Liver (tissue), 10 donors: ENCODE measurements at places on chromosomes 16 and 17.

DNA sequence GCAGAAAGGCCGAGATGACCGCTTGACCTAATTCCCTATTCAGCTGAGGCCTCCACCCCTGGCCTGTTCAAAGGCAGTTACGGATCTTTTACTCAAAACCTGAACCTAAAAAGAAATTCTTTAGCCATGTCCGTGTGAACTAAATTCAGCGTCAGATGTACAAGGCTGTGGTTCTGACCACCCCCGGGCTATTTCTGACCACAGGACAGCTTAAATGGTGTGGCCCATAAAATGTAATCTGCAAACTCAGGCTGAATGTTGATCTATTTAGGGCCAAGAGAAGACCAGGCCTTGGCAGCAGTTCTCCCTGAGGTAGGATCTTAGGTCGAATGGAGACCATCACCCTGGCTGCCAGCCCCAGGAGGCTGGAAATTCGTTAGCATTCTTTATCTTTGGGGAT, 485.5 kb downstream of the WWOX start:
- DNase-seq, result no peak

DNA sequence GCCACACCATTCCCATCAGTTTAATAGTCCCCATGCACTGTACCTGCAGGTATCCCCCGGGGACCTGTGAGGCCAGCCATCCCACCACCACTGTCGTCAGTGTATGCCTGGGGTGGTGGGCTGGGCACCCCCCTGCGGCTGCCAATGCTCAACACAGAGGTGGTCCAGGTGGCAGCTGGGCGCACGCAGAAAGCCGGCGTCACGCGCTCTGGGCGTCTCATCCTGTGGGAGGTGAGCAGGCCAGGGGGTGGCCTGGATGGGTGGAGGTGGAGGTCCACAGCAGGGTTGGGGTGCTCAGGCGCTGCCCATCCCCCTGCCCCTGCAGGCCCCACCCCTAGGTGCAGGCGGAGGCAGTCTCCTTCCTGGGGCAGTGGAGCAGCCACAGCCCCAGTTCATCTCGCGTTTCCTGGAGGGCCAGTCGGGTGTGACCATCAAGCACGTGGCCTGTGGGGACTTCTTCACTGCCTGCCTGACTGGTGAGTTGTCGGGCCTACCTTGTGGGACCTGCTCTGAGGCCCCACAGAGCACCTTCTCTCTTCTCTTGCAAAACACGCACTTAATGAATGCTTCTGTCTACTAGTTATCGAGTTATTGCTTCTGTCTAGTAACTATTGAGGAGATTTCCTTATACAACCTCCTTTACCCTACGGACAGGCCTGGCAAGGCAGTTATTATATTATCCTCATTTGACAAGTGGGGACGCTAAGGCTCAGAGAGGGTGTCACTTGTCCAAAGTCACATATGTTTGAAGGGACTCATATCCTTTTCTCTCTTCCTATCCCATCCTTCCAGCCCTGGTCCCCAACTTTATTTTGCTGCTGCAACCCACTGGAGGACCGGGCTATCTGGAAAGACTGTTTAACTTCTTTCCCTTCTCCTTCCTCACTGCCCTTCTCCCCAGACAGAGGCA, 5.8 kb upstream of the TRAF4 start:
- no peak for DNase-seq

DNA sequence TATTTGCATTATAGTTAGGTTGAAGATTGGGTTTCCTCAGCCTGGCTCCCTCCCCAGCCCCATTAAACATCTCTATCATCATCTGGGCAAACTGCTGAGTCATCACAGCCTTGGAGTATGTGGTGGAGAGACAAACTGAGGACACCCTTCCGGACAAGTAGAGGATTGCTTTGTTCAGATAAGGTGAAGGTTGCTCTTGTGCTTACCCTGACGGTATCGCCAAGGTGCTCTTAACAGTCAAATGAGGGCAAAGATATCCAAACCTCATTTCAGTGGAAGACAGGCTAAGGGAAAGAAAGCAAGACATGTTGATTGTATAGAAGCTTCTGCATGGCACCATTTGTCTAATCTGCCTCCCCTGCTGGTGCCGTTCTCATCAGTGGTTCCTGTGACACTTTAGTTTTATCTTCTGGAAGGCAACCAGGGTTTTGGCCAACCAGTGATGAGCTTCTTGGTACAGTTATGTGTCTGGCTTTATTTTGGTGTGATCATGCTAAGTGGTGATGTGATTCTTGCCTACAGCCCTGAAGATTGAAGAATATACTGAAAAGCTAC, 56.9 kb upstream of the LGALS9 start:
- DNase-seq, result peak; percentile 71

DNA sequence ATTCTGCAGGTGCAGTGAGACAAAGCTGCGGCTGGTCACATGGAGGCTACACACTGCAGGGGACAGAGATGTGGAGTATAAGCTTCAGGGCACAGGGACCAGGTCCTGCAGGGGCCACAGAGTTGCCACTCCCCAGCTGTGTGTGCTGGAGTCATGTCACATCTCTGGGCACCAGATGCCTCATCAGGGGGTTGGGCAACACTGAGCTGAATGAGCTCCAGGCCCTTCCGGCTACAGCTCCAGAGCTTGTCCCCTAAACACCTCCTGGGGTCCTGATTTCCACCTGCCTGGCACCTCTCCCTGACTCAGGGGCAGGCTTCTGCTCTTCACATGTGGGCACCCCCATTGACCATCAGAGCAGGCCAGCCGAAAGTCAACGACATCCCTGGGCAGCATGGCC, 32.5 kb downstream of the SPHK1 start:
- no peak for DNase-seq

DNA sequence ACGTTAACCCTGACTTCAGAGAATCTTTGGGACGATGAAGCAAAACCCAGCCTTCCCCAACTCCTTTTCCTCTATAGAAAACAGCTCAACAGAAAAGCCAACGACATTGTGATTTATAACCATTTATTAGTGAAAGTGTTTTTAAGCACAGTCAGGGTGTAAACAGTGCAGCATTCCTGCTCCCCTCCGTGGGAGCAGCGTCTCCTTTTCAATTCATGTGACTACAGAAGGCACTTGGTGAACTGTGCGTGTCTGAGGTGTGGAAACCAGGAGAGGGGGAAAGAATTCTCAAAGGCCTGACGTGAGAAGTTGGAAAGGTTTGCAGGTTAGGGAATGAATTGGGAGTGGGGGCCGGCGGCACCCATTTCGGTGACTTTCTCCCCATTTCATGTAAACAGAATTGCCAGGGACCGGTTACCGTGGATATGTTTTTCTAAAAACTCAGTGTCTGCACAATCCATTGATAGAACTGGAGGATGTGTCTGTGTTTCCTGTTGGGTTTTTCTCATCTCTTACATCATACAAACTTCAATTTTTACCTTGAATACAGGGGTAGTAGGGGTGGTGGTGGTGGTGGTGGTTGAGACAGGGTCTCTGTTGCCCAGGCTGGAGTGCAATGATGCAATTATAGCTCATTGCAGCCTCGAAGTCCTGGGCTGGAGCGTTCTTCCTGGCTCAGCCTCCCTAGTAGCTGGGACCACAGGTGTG, 53.1 kb downstream of the NDE1 start:
- DNase-seq, result no peak

- peak; percentile 81 for DNase-seq
These were observed 13.7 kb downstream of the MYO15B start for GRCh38 chr17:75601057-75601987.

GRCh38 chr17:71486261-71486660, 634.6 kb upstream of the SOX9 start:
- DNase-seq, result no peak

- no peak for DNase-seq
These were observed 8.7 kb downstream of the CCL17 start for GRCh38 chr16:57413301-57413730.

GRCh38 chr17:50297407-50297865, 23.2 kb downstream of the TMEM92 start:
- peak; percentile 80 for DNase-seq

DNA sequence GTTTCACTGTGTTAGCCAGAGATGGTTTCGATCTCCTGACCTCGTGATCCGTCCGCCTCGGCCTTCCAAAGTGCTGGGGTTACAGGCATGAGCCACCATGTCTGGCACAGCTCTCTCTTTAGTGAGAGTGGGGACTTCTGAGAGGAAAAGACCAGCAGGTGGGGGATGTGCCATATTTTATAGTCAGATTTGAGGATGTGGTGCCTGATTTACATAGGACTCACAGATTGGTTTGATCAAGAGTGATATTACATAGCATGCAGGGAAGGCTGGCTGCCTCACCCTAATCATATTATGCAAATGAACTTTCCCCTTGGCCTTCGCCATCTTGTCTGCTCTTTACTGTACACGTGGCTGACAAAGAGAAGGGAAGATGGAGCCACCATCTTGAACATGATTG, 28.1 kb upstream of the MAPK3 start:
- DNase-seq, result no peak

DNA sequence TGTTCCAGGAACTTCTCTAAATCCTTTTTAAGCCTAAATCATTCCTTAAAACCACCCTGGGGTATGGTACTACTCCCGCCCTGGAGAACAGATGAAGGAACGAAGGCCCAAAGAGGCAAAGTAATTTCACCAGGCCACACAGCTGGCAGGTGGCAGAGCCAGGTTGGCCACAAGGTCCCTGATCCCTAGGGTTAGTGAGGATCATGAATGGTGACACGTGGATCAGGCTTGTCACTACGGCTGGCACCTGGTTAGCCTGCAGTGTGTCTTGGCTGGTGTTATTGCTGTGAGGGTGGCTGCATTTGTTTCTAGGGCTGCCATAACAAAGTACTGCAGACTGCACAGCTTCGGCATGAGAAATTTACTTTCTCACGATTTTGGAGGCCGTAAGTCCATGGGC, 26.0 kb upstream of the ZNF423 start:
- DNase-seq, result no peak

GRCh38 chr16:51699686-51700396, 548.8 kb upstream of the SALL1 start:
- no peak for DNase-seq

DNA sequence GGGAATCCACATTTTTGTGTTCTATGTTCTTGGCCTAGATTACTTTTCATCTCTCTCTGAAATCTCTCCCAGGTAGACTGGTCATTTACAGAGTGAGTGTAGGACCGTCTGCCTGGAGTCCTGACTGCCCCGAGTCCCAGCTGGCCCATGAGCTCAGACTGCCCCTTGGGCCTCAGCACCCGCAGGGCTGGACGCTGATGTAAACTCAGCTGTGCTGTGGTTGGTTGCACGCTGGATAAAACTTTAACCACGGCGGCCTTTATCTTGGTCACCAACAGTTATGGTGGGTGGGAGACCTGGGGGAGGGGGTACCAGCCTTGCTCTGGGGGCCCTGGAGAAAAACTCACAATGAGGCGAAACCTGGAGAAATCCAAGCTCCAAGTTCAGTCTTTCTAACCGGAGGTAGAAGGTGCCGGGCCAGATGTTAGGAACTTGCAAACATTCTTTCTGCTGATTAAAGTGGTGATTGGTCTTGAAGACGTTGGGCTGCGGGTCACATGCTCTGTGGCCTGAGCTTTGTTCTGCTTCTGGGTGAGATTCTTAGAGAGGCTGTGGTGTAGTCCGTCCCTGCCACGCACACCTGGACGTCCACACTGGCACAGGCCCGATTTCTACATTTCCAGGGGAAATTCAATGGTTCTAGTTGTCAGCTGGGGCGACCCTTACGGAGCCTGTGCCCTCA, 6.9 kb downstream of the METRNL start:
- no peak for DNase-seq

DNA sequence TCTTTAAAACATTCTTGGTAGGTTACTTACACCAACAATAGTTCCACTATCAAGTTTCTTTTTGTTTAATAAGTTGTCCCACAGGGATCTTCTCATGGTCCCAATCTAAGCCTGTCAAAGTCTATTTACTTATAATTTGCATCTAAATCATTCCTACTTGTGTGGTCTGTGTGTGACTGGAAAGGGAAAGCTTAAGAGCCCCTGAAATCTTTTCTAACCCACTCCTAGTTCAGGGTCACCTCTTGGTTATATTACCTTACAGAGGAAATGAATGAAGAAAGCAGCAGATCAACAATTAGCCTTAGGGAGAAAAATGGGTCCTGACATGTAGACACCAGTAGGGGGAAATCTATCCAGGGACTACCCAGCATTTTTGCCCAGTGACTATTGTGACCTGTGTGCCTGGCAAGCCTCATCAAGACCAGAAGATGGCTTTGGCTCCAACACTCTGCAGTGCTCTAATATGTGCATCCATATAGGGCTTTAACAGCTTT, 110.4 kb upstream of the HAS3 start:
- DNase-seq, result no peak

DNA sequence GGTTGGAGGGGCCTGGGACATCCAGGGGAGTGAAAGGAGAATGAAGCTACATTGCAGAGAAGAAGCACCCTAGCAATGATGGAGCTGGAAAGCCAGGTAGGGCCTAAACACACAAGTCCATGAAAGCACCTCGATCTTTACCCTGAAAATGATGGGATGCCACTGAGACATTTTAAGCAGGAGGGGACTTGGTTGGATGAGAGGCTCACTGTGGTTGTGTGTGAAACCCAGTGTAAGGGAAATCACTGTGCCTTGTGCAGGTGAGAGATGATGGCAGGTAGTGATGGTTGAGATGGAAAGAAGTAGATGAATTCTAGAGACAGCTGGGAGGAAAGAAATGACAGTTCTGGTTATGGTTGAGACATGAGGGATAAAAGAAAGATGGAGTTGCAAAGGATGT, 132.9 kb upstream of the CACNG3 start:
- DNase-seq, result no peak

GRCh38 chr17:47733674-47734410, 806 bp downstream of the TBX21 start:
- DNase-seq, result no peak

DNA sequence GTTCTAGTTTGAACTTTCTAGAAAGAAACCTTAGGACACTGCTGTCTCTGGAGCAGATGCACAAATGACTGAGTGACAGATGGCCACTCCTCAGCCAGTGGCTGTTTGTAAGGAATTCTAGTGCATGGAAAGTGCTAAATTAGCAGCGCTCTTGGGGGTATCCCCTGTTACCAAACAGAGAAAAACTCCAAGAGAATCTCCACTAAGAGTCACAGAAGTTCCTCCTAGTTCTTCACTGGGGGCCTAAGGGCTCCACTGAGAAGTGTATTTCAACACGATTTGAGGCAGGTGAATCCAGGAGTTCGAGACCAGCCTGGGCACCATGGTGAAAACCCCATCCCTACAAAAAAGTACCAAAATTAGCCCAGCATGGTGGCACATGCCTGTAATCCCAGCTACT, 18.1 kb upstream of the IRF8 start:
- DNase-seq, result no peak

DNA sequence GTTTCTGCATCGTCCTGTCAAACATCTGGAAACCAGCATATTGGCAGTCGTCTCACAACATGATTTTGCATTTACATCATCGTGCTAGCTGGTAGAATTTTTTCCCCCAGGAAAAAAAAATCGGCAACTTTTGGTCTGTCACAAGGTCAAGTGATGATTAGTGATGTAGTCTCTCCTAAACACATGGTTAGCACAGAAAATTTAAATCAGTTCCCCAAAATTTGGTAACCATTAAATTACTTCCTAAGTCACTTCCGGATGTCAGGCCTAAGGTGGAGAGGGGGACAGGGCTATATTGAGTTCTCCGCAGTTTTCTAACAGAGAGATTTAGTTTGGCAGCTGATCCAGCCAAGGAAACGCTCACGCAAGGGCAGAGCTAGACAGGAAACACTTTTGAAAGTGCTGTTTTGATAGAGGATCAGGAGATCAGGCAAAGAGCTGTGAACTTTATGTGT, 271.0 kb upstream of the TBX2 start:
- no peak for DNase-seq

GRCh38 chr16:89924297-89924924, 1.3 kb downstream of the TUBB3 start:
- no peak for DNase-seq

GRCh38 chr16:65744401-65744800, 622.1 kb upstream of the CDH5 start:
- no peak for DNase-seq
